MV-4-11 (cell line): ENCODE measurements at places on chromosomes 16 and 17.
A peak's percentile ranks its signal among the peaks of the same experiment; 100 is the strongest.

GRCh38 chr16:24253192-24253591 lies 2.9 kb upstream of the CACNG3 start:
- DNase-seq: peak; percentile 30

DNA sequence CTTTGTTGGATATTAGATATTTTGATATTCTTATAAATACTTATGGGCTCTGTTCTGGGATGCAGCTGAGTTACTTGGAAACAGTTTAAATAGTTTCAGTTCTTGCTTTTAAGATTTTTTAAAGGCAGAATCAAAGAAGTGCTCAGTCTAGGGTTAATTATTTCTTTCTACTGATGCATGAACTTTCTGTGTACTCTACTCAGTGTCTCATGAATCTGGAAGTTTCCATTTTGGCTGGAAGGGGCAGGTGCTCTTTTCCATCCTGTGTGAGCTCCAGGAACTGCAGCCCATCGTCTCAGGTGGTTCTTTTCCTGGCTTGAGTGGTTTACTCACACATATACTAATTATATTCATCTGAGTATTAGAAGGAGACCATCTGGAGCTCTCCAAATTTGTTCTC lies 61.1 kb upstream of the CPHXL start:
- DNase-seq: no peak

DNA sequence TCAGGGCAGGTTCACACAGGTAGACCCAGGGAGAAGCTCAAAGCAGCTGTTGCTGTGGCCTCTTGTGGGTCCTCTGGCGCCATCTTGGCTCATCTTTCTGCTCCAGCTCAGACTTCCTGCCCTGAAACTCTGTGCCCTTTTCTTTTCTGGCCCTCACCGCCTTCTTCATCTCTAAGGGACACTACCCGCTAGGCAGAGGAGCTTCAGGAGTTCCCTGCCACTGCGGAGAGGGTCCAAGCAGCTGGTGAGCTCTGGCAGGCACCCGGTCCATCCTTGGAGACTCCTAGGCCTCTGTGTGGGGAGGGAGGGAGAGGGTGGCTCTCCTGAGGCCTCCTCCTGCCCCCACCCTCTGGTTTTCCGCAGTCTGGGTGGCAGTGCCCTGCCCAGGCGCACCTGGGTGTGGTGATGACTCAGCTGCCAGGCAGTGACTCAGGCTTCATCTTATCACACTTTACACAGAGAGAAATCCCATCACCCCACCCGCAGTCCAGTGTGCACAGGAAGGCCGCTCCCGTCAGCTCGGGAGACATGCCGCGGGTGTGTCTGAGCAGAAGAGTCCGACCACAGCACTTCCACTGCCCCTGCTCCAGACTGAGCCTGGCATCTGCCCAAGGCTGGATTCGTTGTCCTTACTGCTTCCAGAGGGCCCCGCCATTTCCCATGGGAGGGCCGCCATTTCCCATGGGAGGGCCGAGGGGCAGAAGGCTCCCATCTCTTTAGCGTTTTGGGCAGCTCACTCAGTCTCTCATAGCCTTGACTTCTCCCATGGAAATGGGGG lies 7.3 kb downstream of the NT5C start:
- no peak for DNase-seq

DNA sequence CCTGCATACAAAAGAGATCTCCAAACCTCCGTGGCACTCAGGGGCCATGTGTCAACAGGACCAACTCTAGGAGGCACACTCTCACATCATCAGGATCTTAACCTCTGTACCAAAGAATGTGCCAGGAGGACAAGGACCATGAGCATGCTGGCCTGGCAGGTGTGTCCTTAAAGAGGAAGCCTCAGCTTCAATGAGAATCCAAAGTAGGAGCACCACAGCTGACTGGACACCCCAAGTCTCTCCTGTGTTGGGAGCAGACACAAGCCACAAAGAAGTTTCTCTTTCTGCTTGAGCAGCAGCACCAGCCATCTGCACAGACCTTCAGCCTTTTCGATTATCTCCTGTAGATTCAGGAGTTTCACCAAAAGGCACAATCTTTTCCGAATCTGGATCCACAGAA lies 1734.5 kb downstream of the TP53TG3F start:
- DNase-seq: no peak

GRCh38 chr17:45874151-45874550 lies 20.2 kb upstream of the MAPT start:
- no peak for DNase-seq

GRCh38 chr17:70060415-70060814 lies 14.6 kb upstream of the KCNJ16 start:
- DNase-seq: no peak

DNA sequence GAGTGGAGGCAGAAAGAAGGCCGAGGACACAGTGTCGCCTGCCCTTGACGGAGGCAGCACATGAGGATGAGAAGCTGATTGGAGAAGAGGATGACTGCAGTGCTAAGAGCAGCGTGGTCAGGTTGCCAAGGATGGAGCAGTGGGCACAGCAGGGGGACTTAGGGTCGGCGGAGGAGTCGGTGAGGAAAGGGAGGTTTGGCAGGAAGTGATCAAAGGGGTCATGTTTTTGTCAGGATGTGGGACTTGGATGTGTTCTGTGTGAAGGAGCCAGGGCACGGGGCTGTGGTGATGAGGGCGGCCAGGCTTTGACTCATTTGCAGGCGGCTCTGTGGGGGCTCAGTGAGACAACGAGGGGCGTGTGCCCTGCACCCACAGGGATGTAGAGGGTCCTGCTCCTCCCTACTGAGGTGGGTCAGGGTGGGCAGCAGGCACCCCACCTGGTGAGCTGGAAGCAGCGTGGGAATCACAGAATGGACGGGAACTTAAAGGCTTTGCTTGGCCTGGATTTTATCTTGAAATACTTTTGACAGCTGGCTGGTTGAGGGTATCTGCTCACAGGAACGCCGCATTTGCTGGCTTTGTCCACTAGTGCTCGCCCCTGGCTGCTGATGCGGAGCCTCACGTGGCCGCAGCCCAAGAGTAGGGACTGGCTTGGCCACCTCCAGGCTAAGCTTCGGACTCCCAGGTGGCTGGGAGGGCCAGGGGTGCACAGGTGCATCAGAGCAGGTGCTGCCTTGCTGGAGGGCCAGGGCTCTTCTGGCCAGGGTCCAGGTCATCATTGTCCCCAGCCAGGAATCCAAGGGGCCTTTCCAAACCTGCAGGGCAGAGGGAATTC lies 6.0 kb downstream of the MPG start:
- DNase-seq: peak; percentile 22

GRCh38 chr17:17204635-17205231 lies 1.4 kb downstream of the PLD6 start:
- no peak for DNase-seq

DNA sequence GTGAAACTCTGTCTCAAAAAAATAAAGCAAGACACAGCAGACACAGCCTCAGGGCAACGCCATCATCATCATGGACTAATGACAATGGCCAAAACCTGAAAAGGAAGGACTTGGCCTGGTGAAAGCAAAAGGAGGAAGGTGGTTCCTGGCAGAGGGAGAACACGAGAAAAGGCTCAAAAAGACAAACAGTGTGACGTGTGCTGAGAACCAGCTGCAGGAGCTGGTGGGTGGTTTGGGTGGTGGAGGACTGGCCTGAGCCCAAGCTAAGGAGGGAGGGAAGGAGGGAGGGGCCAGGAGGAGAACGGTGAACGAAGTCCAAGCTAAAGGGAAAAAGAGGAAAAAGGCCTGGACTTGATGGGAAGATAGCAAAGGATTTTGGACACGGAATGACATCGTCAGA lies 85.1 kb downstream of the SLC39A11 start:
- peak; percentile 67 for DNase-seq

- no peak for DNase-seq
Measured at GRCh38 chr17:19385521-19385983, 1.4 kb downstream of the MFAP4 start.

DNA sequence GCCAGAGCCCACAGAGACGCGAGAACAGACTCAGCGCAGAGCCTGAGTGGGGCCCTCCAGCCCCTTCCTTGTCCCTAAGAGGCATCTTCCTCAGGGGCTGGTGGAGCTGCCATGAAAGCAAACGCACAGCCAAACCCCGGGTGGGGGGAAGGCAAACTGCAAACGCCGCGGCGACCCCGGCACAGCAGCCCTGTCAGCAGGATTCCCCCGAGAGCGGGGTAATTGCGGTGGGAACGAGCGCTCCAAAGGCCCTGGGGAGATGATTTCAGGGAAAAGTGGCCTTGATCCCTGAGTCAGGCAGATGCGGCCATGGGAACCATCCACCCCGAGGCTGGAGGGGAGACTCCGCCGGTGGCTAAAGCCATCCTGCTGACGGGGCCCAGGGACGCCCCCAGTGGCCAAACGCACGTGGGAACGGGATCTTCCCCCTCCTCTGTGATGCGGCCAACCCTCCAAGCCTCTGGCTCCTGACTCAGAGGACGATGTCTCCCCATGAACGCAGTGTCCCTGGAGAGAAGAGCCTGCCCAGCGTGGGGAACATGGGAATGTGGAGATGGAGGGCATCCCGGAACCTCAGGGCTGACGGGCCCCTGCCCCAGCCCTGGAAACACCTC lies 25.1 kb downstream of the SLC7A5 start:
- no peak for DNase-seq

DNA sequence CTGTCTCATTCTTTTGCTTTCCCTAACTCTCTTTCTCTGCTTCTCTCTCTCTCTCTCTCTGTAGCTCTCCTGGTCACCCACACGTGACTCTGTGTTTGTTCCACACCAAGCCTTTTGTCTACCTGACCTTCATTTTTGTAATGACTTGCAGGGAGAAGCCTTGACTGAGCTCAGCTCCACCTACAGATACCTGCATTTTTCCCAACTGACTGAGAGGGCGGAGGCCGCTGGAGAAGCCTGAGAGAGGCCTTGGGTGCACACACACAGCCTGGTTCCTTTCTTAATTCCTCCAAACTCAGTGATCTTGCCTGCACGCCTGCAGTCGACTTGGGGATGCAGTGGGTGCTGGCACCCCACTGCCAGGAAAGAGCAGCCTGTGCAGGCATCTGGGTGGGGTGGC lies 68.8 kb downstream of the LYRM1 start:
- DNase-seq: no peak

- DNase-seq: no peak
Measured at GRCh38 chr16:69936751-69937211, 14.4 kb upstream of the CLEC18A start.

DNA sequence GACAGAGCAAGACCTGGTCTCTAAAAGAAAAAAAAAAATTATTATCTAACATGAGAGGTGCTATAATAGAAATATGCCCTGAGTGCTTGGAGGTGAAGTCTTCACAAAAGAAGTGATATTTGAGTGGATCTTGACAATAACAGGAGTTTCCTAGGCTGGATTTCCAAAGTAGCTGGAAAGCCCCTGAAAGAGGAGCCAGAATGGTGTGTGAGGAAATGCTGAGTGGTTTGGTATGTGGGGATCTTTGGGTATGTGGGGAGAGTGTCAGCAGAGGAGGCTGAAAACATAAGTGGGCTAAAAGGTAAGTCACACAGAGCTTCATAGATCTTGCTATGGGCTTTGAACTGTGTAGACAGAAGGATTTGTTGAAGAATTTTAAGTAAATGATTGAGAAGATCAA lies 100.1 kb downstream of the YPEL2 start:
- DNase-seq: no peak

- peak; percentile 46 for DNase-seq
Measured at GRCh38 chr16:8957063-8957397, 6.7 kb downstream of the USP7 start.

- no peak for DNase-seq
Measured at GRCh38 chr16:25271421-25271820, 13.8 kb upstream of the ZKSCAN2 start.

GRCh38 chr17:1873418-1873817 lies 43.6 kb downstream of the RPA1 start:
- DNase-seq: no peak

DNA sequence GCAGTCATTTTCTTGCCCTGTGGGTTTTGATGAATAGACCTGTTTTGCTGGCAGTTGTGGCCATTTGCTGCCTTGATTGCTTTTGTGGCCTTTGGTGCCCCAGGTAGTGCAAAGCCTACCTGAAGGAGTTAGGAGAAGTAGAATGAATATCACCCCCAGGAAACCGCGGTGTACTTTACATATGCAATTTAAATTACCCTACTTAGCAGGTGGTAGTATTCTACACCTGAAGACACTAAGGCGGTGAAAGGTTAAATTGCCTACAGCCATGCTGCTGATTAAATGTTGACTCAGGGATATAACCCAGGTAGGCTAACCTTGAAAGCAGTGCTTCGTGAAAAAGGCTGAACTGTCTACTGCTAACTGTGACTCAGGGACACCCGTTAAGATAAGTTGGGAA lies 27.2 kb upstream of the WWOX start:
- DNase-seq: no peak
